ENCODE measurements at places on chromosomes 6 and 20.

DNA sequence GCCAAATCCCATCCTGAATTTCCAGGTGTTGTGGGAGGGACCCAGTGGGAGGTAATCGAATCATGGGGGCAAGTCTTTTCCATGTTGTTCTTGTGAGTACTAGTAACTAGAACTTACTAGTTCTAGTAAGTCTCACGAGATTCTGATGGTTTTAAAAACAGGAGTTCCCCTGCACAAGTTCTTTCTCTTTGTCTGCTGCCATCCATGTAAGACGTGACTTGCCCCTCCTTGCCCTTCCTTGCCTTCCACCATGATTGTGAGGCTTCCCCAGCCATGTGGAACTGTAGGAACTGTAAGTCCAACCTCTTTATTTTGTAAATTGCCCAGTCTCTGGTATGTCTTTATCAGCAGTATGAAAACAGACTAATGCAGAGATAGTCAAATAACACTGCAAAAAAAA, 122.7 kb upstream of the BEND6 start:
- no peak for DNase-seq

DNA sequence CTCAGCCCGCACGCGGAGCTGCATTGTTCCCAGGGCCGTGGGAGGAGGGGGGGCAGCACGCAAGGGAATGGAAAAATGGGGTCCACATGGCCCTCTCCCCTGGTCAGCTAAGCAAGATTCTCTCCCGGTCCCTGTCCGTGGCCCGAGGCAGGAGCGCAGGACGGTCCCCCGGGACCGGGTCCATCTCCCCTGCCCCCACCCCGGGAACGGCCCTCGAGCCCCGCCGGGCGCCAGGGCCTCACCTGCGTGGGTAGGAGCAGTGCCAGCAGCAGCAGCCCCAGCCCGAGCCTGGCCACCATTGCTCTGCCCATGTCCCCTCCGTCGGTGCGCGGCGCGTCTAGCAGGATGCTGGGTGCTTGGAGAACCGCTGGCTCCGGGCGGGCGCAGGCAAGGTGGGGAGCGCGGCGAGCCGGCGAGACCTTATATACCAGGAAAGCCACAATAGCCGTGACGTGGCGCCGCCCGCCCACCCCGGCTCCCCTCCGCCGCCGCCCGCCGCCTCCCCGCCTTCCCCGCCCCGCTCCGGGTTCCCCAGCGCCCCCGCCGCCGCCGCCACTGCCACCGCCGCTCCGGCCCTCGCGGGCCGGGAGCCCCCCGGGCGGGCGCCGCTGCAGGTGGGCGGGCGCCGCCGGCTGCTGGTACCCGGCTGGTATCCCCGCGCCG, at the start of gene CD24:
Gene CD24 (minus strand): TSS at position 394 of the 663 bp plus-strand sequence. CDS start 83 bp downstream, at position 311.
- no peak for DNase-seq

DNA sequence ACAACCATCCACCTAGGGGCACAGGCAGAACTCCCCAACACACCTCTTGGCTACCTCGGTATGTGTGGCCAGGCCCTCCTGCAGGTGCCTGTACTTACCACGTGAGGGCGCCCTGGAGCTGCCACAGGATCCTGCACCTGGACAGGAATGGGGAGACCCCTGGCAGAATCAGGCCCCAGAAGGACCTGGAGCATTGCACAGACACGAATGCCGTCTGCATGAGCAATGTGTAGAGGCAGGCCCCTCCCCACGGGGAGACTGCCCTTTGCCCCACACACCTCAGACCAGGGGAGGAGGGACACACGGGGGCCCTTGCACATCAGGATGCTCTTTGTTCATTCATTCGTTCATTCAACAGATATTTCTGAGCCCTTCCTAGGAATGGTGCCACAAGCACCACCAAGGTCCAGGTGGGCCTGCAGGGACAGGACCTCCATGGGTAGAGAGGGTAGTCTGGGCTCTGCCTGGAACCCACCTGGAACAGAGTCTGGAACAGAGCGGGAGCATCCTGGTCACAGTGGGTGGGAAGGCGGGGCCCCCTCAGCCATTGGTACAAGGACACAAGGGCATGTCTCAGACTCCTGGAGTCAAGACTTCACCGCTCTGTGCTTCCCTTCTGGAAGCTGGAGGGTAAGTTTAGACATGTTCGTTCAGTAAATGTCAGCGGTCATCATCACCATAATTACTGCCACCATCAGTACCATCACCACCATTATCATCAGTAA, 32.3 kb downstream of the YTHDF1 start:
- no peak for DNase-seq

DNA sequence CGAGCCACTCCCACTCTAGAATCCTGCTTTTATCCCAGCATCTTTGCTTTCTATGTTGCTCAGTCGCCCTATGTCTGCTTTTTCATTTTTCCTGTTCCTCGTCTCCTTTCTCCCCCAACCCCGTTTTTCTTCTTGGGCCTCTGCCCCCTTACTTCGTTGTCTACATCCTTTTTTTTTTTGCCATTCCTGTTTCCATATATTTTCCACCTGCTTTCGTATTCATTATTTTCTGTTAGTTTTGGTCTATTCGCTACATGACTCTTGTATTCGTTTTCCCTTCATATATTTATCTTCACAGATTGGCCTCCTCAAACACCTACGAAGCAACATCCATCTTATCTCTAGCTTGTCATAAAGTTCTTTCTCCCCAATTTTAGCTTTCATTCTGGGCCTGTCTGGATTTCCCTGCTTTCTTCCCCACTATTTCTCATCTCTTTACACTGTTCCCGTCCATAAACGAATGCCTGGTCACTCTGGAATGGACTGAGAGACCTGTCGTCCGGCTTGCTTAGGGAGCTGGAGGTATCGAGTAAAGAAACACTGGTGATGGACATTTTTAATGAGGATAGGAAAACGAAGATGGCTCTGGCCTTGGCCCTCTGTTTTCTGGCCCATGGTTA, 915 bp downstream of the PRRC2A start:
- DNase-seq, result no peak
